NCI-H226 (cell line): ENCODE measurements at places on chromosomes 12 and 14.
A peak's percentile ranks its signal among the peaks of the same experiment; 100 is the strongest.

- no peak for DNase-seq
These were observed 129.9 kb upstream of the PRMT8 start for GRCh38 chr12:3361146-3361545.

- DNase-seq, result no peak
These were observed 200.1 kb downstream of the DAD1 start for GRCh38 chr14:22388669-22389595.

GRCh38 chr14:82796086-82796485 lies 1262.4 kb upstream of the SEL1L start:
- DNase-seq, result no peak

DNA sequence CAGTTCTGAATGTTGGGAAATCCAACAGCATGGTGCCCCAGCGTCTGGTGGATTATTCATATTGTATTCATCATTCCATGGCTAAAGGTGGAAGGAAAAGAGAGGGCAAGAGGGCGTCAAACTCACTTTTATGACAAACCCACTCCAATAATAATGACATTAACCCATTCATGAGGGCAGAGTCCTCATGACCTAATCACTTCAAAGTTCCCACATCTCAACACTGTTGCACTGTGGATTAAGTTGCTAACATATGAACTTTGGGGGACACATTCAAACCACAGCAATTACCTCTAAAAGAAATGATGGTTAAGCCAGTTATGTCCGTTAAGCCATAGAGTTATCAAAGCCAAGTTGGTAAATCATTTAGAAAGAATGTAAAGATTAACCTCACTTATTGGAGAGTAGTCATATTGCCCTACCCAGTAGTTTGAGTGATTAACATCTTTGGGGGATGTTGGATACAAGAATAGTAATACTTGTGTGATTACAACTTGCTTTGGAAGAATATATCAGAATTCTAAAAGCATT lies 212.4 kb upstream of the FLRT2 start:
- peak; percentile 3 for DNase-seq

DNA sequence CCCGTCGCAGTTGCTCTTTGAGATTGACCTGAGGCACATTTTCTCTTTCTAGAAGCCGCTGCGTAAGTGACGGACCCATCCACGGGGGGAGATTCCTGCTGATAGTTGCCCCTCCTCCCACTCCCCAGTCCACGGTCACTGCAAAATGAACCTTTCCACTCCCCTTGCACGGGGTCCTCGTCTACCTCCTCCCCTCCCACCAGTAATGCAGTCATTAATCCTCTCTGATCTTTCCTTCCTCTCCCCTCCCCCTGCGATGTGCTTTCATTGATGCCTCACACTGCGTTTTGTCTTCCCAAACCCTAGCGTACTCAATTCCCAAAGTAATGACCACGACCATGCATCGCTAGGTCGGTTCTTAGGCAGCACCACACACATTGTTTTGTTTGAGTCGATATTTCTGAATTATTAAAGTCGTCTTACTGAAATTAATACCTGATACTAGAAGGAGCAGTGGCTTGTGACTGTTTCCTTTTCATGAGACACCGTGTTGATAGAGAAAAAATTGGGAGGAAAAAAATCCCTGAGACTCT lies 857 bp downstream of the ETNK1 start:
- no peak for DNase-seq
